ENCODE measurements at places on chromosomes 2 and 18.

- no peak for DNase-seq
Observed at GRCh38 chr2:28463893-28464292, 32.0 kb upstream of the PLB1 start.

GRCh38 chr2:191247381-191248057, 2.3 kb downstream of the MYO1B start:
- DNase-seq, result no peak

GRCh38 chr2:26482211-26483026, 4.5 kb upstream of the OTOF start:
- DNase-seq, result no peak

DNA sequence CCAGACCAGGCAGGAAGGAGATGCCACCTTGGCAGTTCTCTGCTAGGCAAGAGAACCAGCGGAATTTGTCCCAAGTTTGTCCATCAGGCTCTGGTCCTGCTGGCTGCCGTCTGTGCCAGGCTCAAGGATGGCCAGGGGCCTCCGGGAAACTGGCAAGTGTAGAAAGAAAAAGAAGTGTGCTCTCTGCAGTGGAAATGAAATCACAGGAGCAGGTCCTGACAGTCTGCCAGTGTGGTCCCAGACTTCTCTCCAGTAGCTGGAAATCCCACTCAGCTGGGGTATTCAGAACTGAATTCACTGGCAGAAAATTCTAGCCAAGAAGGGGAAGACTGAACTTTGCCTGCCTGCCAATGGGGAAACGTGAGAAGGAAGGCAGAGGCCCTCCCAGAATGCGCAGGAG, 91.0 kb downstream of the STPG4 start:
- DNase-seq, result no peak

- no peak for DNase-seq
Observed at GRCh38 chr18:33838054-33838453, 260.0 kb downstream of the ASXL3 start.

GRCh38 chr18:55559739-55560138, 28.3 kb downstream of the TCF4 start:
- DNase-seq, result no peak

- no peak for DNase-seq
Observed at GRCh38 chr2:174586418-174587295, 10.9 kb downstream of the WIPF1 start.

DNA sequence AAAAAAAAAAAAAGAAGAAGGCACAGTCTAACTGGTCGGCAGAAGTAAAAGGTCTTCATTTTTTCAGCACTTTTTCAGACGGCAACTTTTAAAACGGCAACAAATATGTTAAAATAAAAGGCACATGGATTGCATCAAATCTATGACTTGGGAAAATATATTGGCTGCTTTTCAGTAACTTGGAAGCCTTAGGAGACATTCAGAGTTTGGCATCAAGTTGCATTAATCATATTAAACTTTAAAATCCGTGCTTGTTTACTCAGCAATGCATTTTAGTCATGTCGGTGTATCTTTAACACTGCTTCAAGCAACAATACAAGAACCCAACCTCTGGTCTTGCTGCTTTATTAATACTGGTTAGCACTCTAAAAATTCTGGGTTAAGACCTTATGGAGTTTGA, 111.1 kb downstream of the MEP1B start:
- DNase-seq, result no peak

DNA sequence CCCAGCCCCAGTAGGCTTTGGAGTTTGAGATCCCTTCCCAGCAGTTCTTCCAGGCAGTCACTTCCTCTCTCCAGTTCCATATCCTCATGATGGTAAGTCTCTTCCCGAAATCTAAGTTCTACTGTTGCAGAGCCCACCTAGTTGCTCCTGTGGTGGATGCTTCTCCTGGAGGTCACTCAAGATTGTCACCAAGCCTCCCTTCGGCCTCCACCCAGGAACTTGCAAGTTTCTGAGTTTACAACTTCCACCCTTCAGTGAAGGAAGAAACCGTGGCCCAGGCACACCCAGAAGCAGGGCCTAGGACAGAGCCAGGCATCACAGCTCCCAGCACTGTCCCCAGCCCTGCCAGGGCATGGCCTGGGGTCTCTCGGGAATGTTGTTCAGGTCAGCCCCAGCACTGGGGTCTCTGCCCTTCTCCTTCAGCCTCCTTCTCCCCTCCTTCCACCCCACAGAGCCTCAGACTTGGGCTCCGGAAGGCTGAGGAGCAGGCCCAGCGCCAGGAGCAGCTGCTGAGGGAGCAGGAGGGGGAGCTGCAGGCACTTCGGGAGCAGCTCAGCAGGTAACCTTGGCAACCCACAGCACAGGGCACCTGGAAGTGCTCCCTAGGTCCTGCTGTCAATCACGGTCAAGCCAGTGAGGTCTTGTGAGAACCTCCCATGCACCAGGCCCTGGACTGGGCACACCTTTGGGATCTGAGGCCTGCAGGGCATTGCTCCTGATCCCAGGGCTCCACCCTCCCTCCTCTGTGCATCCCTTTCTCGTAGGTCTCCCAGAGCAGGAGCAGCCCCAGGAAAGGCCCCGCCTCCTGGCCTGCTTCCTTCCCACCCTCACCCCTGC, 7.1 kb downstream of the RUFY4 start:
- no peak for DNase-seq

DNA sequence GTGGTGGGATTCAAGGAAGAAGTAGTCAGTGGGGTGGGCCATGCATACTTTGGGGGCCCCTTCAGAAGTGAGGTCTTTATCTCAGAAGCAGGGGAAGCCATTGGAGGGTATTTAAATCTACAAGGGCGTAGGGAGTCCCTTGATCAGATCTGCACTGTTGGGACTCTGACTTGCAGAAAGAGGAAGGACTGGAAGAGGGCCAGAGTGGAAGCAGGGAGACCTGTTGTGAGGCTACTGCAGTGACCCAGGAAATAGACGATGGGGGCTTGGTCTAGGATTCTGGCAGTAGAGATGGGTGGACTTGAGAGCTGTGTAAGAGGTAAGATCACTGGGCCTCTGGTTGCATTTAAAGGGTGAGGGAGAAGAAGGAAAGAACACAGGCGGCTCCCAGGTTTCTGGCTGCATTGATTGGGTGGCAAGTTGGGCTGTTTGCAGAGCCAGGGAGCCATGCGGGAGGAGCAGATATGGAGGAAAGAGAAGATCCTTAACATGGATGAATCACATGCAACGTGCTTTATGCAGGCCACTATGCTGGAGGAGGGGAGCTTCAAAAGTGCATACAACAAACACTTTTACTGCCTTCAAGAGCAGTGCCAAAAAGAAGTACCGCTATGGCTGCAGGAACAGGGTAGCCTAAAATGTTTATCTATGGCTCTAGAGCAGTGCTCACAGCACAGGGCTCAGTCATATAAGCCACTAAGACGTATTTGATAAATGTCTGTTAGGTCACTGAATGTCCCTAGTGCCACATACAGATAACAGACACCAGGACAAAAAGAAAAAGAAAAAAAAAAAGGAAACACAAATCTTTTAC, 2.3 kb downstream of the SFXN5 start:
- DNase-seq, result no peak

DNA sequence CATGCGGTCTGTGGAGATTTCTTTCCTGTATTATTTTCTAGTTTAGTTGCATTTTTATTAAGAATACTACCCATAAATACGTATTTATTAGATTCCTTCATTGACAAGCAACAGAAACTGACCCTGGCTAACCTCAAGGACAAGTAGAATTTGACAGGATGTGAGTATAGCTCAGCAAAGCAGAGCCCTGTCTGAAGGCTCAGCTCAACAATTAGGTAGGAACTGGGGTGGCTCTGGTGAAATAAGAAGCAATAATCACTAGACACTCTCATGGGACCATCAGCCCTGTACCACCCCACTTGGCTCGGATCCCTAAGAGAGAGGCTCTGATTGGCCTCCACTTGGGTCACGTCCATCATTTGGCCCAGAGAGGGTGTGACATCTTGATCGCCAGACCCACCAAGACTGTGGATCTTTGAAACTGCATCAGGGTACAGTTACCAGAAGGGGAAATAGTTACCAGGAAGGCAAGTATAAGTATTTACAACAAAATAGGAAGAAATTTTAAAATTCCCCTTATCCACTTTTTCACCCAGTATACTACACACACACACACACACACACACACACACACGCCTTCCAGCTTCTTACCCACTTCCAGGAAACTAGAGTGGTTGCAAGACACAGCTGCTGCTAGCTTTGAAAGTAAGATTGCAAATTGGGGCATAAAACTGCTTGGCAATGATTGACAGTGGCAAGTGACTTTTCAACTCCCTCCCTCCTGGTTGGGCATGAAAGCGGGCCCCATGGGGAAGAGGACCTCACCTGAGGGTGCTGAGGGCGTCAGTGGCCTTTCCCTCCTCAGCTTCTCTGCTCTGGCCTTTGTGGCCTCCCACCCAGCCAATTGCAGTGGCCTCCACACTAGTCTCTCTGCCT, 41.8 kb downstream of the KCTD18 start:
- DNase-seq, result peak; percentile 76

DNA sequence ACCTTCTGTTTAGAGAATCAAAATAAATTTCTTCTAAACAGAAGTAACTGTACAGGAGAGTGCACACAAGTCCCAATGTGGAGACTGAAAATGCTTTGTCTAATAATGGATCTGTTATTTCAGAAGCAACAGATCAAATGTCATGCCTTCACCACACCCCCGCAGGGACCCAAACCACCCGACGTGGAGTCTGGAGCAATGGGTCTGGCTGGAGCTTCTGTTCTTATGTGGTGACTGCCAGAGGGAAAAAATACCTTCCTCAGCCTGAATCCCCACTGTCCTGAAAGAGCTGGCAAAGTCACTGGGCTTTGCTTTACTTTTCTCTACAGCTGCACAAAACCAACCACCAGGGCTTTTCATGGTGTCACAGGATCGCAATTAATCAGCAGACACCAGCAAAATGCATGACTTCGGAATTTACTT, 119.0 kb upstream of the ZFP36L2 start:
- DNase-seq, result no peak

DNA sequence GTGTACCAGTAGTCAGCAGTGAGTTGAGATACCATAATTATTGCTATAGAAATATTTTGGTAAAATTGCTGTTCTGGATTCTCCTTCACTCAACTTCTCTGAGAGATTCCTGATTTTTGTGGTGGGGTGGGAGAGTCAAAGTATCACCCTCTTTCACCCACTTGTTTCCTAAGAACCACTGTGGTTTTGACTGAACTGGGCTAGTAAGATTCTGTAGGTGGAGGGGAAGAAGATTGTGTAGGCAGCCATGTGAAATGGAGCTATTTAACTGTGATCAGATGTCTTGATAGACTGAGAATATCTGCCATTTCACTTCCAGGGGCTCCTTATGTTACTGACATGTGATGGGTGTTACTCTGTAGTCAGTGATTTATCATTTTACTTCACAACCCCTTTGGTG, 45.3 kb downstream of the BIRC6 start:
- DNase-seq, result no peak

- no peak for DNase-seq
Observed at GRCh38 chr2:231663458-231664212, 44.7 kb upstream of the PTMA start.

DNA sequence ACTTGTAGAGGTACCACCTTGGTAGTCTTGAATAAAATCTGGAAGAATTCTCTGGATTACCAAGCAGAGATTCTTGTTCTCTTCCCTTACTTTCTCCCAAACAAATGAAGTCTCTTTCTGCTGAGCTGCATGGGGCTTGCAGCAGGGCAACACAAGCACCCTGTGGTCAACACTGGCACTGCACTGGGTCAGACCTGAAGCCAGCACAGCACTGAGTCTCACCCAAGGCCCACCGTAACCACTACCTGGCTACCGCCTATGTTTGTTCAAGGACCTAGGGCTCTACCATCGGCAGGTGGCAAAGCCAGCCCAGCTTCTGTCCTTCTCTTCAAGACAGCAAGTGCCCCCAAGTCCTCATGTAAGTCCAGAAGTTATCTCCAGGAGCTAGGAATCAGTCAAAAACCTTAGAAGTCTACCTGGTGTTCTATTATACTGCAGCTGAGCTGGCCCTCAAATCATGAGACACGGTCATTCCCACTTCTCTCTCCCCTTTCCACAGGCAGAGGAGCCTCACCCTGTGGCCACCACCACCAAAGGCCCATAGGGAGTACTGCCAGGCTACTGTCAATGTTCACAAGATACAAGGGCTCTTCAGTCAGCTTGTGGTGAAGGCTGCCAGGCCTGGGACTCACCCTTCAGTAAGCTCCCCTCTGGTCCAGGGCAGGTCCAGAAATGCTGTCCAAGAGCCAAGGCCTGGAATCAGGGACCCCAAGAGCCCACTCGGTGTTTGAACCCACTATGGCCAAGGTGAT, 18.4 kb downstream of the VPS54 start:
- peak; percentile 52 for DNase-seq

DNA sequence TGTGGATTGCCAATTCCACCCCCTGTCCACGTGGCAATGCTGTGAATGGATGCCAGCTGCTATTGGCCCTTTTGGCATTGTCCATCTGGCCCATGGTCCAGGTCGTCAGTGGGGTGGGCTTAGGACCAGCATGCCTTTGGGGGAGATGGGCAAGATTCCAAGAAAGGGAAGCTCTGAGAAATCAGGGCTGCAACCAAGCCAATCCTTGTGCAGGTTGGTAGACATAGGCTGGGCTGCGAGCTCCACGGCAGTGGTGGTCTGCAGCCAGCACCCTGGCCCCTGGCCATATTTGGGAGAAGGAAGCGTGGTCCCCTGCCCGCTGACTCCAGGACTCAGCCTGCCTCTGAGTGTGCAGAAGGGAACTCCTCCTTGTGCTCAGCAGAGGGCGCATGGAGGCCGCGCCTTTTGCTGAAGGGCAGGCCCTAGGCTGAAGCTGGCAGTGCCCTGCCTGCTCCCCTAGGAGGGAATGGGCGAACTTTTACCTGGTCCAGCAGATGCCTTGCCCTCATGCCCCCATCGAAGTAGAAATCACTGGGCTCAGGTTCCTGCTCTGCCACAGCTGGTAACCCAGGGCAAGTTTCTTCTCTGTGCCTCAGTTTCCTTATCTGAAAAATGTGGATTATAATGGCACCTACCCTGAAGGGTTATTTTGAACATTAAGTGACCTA, 5.4 kb downstream of the SPR start:
- peak; percentile 88 for DNase-seq

DNA sequence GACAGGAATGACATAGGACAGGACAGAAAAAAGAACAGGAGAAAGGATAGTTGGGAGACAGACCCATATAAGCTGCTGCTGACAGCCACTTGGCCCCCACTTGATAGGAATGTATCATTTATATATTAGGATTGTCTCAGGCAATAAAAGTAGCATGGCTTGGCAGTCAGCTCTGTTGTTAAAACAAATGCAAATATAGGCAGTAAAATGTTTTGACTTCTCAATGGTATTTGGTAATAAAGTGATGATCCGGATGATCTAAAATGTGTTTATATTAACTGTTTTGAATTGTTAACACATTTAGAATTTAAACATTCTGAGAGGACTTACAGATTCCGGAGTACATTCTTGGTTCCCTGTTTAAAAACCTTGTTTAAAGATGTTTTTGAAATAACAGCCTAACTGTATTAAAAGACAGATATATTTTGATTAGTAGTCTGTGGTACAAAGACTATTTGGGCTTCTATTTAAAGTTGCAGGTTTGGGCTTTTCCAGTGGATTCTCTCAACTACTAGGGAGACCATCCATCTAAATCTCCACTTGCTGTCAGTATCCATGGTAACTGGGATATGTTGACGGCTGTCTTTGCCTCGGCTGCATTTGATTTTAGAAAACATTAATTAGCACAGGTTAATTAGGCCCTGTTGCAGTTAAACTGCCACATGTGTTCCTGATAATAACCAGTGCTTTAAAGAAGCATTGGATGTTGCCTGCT, 147.6 kb downstream of the ESCO1 start:
- DNase-seq, result no peak

- peak; percentile 98 for DNase-seq
Observed at GRCh38 chr2:73293534-73294171, at the start of gene EGR4. Gene EGR4, minus strand, starts transcription at chr2:73293548. Its CDS starts 231 bp downstream, at chr2:73293317.
